ENCODE measurements at places on chromosomes 11 and 22.

- no peak for DNase-seq
Measured at GRCh38 chr11:73320763-73321603, 12.9 kb downstream of the ARHGEF17 start.

GRCh38 chr11:76801225-76801624 is 18.1 kb downstream of the TSKU start:
- DNase-seq, result no peak

GRCh38 chr22:35020517-35020916 is 45.4 kb upstream of the ISX start:
- no peak for DNase-seq

- no peak for DNase-seq
Measured at GRCh38 chr11:67395555-67396258, 3.9 kb downstream of the RAD9A start.

- DNase-seq, result no peak
Measured at GRCh38 chr22:21651521-21652009, 9.5 kb downstream of the SDF2L1 start.

DNA sequence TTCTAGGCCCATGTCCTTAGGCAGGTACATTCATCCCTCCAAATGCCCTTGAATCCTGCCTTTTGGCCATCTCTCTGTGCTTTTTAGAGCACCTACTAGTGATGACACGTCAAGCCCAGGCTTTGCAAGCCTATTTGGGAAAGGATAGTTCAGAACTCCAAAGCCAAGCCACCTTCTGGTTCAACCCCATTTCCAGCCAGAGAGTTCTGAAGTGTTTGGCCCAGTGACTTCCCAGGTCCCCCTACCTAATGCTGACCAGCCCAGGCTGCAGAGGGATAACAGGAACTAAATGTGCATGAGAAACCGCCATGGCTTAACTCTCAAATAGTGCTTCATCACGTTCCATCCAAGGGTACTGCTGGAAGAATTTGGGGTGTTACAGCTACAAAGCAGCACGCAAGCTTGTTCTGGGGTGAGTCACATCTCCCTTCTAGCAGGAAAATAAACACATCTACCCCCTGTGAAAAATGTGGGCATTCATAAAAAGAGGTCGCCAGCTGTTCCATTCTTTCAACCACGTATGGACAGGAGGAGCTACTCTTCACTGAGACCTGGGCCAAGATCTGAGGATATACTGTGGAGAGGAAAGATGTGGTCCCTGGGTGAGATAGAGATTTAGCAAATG is 2.0 kb upstream of the FXYD6 start:
- DNase-seq, result peak; percentile 9

- DNase-seq, result no peak
Measured at GRCh38 chr11:96322775-96323641, 20.0 kb downstream of the MAML2 start.

DNA sequence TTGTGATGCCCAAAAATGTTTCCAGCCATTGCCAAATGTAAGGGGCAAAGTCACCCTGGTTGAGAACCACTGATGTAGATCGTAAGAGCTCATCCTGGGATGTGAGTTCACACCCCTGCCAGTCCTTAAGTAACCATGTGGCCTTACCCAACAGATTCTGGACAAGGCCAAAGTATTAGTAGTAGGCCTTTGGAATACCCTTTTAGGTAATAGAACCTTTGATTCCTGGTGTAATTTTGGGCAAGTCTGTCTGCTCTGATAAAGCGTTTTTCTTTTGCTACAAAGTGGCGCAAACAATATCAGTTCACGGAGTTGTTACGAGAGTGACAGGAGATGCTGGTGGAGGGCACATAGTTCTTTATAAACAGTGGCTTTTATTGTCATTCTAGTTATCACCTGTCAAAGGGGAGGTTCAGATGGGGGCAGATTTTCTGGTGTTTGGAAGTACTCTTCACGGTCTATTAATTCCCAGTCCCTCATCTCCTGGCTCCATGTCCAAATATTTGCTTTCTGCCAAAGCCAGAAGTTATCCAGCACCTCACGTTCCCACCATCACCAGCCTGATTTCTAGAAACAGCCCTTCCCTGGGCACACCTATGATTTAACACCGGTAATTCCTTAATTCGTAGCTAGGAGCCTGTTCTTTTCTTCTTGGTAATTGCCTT is 73.8 kb upstream of the CRYBB3 start:
- no peak for DNase-seq

DNA sequence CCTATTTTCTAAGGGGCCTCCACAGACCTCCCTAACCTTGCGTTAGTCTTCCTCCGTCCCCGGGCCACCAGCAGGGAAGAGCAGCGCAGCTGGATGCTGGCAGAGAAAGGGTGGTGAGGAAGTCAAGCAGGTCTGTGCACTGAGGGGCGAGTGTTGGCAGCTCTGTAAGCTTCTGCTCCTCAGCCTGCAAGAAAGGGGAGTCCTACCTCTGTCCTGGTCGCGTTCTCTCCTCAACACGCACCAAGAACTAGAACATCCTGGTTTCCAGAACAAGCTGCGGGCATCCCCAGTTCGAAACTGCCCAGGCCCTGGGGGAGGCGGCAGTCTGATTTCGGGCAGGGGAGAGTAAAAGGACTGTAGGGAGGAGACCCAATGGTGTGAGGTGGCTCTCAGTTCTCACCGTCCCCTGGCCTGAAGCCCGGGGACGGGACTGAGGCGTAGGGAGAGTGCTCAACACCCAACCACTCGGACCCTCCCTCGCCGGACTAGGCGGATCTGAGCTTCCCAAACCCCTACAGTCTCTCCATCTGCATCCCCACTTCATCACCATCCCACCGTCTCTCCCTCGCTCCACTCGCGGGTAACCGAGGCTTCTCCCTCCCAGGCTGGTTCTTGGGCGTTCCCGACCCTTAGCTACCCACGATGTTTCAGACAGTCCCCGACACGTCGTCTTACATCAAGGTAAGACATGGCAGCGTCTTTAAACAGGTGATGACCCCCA is 7.7 kb upstream of the FLI1 start:
- DNase-seq, result peak; percentile 46

- no peak for DNase-seq
Measured at GRCh38 chr22:36764641-36765040, 11.3 kb downstream of the IFT27 start.

DNA sequence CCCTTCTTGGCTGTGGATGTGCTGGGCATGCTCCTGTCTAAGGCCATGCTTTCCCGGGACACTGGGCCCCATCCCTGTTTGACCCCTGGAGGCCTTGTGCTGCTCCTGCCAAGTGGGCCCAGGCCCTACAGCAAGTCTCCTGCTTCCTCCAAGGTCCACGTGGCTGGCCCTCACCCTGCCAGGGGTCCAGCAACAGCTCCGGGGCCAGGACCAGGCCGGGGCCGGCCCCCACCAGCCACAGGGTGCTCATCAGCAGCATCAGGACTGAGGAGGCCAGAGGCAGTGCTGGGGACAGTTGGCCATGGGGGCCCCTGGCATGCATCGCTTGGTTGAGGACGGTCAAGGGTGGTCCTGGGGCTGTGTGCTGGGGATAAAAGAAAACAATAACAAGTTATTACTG is 2.5 kb downstream of the RHBDD3 start:
- no peak for DNase-seq

DNA sequence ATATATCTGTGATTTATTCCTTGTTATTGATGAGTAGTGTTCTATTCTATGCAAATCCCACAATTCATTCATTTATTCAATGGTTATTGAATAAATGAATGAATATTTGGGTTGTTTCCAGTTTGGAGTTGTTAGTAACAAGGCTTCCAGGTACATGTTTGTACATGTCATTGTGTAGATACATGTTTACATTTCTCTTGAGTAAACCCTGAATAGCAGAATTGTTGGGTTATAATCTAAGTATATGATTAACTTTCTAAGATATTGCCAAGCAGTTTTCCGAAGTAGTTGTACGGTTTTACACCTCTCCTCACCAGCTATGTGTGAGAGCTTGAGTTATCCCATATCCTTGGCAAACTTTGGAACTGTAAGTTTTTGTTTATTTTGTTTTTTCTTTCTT is 18.5 kb upstream of the OR8G1 start:
- no peak for DNase-seq

- no peak for DNase-seq
Measured at GRCh38 chr22:35638001-35638400, 10.2 kb upstream of the APOL6 start.

DNA sequence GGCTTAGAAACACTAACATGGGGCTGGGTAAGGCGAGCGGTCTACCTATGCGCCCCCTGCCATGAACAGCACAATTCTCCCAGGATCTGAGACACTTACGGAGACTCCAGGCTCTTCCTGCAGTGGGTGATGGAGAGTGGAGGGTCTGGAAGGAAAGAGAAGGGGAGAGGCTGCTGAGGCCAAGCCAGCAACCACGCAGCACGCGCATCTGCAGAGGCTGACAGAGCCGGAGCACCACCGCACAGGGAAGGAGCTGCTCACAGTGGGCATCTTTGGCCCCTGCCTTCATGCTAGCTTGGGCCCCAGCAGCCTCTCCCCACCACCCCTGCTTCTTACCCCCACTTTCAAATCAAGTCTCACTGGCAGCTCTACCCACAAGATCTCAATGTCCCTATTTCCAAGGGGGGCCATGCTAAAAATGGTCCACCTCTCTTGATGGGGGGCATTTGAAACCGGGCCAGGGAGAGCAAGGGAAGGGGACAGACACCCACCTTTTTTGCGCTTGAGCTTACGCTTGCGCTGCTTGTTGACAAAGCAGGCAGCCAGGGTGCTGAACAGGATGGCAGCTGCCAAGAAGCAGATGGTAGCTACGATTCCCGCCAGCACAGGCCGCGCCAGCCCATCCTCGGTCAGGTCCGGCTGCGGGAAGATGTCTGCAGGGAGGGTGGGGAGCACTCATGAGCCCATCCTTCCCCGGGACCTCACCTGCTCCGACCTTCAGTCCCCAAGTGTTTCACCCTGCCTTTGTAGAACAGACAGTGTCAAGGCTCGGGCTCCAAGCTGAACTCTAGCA is 34.5 kb downstream of the IGSF9B start:
- no peak for DNase-seq

- DNase-seq, result no peak
Measured at GRCh38 chr22:24744638-24745037, 29.9 kb downstream of the PIWIL3 start.

GRCh38 chr11:133936136-133936535 is 20.6 kb downstream of the IGSF9B start:
- no peak for DNase-seq

GRCh38 chr11:101336858-101337257 is 207.2 kb upstream of the PGR start:
- DNase-seq, result no peak

DNA sequence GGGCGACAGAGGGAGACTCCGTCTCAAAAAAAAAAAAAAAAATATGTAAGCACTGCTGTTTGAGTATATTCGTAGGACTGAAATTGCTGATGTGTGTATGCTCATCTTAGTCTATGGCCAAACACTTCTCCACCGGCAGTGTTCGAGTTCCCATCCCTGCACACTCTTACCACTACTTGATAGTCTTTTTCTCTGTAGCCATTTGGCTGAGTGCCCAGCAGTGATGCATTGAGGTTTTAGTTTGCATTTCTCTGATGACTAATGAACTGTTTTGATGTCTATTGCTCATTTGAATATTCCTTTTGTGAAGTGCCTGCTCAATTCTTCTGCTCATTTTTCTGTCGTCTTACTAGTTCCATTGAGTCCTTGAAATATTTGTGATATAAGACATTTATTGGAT is 1.9 kb downstream of the TIRAP start:
- DNase-seq, result peak; percentile 90

- no peak for DNase-seq
Measured at GRCh38 chr22:47047321-47048122, 285.1 kb downstream of the TBC1D22A start.

DNA sequence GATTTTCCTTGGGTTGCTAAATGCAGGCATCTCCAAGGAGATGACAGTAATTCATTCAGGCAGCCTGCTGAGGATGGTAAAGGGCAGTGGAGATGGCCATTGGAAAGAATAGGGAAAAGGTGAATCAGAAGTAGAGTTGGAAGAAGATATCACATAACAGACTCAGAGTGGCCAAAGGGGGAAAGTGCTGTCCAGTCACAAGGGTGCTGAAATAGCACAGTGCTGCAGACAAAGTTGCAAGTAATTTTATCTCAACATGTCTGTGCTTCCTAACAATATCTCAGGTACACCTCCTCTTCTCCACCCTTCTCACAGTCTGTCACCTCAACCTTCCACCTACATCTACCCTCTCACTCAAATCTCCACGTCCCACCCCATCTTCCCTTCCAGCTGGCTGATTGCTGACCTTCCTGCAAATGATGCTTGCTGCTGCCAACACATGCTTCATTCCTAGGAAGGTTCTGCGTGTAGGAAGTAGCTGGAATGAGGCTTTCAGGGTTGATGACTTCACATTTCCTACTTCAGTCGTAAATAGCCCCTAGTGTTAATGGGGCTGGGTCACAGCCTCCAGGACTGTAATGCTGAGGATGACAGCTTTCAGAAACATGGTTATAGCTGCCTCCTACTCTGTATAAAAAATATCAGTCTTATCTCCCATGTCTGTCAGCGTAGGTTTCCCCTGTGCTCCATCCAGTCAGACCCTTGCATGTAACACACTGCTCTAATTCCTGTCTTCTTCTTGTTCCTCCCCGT is 123.9 kb downstream of the CTNND1 start:
- no peak for DNase-seq

- peak; percentile 78 for DNase-seq
Measured at GRCh38 chr22:19756288-19757128, 4.1 kb upstream of the TBX1 start.

GRCh38 chr22:26406118-26406517 is 22.9 kb upstream of the ASPHD2 start:
- no peak for DNase-seq

GRCh38 chr11:134640536-134640935 is 228.5 kb upstream of the B3GAT1 start:
- no peak for DNase-seq

DNA sequence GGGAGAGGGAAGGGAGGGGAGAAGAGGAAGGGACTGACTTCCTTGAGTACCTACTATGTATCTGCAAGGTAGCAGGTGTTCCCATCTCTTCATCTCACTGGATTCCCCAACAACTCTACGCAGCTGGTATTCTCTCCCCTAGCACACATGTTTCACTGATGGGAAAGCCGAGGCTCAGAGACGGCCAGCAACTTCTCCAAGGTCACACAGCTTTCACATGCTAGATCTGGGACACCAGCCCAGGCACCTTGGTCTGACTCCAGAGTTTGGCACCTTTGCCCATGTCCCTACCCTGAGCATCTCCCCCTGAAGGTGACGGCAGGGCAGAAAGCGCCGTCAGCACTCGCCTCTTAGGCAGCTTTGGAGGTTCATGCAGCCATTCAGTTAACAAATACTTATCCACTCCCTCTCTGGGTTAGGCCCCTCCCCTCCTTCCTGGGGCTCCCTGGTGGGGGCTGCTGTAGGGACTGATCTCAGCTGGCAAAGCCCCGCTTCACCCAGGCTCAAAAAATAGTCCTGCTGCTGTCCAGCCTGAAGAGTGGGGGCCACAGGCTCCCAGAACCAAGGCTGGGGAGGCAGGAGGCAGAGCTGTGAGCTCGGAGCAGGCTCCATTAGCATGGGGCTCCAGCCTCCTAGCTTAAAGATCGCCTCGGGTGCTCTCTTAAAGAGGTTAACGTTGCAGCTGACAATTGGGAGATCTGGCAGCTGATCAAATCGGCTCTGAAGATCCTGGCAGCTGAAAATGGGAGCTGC is 79.4 kb downstream of the IGLL1 start:
- no peak for DNase-seq

Data from activated T-cell treated with anti-CD3 and anti-CD28 coated beads, Interleukin-2, amount 50 U/mL, for 48 hours (primary cell).